ENCODE measurements at places on chromosomes 1 and 21.

DNA sequence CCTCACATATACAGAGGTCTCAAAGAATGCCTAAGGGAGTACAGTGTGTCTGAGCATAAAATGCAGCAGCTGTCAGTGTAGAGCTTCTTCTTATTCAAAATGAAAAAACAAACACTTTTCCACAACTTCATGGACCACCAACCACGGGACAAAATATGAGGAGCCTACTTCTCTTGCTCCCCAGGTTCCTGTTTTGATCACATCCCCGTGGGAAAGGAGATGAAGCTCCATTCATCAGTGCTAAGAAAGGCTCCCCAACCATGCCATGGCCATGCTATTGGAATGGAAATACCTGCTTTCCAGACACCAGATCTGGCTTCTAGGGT is 383 bp downstream of the CD48 start:
- DNase-seq = no peak

DNA sequence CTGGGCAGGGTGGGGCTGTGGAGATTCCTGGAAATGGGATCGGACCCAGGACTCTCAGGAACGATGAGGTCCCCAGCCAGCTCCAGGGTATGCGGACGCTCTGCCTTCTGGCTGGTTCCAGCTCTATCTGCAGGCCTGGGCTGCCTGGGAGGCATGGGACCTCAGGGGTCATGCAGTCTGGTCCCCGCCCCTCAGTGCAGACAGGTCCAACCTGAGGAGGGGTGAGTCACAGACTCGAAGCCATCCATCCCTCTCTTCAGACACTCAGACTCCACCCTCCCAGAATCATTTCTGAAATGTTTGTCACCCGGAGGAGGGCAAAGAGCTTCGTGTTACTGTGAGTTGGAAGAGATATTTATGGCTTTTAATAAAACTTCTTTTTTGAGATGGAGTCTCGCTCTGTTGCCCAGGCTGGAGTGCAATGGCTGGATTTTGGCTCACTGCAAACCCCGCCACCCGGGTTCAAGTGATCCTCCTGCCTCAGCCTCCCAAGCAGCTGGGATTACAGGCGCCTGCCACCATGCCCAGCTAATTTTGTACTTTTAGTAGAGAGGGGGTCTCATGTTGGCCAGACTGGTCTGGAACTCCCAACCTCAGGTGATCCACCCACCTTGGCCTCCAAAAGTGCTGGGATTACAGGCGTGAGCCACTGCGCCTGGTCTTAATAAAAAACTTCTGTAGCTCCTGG is 5.9 kb upstream of the MYOM3 start:
- no peak for DNase-seq

DNA sequence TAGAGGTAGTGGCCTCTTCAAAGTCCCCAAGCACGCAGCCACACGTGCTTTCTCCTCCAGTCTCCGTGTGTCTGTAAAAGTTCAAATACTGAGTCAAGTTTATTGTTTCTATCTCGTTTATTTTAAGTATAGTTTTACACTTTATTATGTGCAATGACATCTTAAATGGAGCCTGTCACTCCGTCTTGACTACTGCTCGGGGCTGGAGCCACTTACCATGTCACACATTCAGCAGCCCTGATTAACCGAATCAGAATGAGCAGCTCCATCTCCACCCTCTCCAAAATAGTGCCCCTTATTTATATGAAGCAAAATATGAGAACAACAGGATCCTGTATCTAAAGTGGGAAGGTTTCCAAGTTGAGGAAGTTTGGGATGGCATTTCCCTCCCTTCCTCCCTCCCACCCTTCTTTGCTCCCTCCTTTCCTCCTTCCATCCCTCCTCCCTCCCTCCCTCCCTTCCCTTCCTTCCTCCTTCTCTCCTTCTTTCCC is 201.0 kb downstream of the PBX1 start:
- no peak for DNase-seq

DNA sequence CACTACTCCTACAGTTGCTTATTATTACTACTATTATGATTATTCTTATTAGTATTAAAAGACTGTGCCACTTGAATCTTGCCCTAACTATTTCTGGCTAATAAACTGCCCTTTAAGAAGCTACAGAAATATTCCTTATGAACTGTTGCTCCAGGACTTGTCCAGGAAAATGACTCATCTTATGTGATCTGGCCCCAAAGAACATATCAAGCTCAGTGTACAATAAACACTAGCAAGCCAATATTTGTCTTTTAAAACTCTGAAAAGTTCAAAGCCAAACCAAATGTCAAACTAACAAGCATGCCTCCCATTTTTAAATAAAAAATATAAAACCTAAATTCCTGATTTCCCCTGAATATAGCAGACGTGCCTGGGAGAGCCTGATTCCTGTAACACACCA is 88.7 kb upstream of the SIM2 start:
- DNase-seq = no peak

GRCh38 chr21:33232291-33233034 is 2.7 kb downstream of the IFNAR2 start:
- DNase-seq = no peak

DNA sequence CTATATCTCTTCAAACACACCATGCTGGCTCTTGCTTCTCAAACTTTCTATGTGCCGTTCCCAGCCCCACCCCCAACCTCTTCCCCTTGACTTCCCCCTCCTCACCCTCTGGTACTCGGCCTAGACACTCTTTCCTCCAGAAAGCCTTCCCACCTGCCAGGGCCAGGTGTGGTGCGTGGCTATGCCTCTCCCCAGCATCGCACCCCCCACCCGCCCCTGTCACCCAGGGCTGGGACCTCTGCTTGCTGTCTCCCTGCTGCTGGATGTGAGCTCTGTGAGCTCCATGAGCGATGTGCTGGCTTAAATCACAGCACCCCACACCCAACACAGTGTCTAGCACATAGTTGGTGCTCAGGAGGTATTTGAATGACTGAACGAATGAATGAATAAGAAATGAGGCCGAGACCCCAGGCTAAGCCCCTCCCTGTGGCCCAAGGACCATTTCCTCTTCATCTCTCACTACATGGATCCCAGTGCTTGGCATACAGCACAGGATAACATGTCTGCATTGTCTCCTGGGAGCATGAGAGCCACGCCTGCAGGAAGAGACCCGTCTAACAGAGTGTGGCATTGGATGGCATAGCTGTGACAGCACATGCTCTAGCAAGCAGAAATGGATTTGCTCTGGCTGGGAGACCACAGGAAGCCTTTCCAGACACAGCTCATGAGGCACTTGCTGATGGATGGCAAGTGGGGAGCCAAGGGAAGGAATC is 19.7 kb downstream of the TNNT2 start:
- no peak for DNase-seq

DNA sequence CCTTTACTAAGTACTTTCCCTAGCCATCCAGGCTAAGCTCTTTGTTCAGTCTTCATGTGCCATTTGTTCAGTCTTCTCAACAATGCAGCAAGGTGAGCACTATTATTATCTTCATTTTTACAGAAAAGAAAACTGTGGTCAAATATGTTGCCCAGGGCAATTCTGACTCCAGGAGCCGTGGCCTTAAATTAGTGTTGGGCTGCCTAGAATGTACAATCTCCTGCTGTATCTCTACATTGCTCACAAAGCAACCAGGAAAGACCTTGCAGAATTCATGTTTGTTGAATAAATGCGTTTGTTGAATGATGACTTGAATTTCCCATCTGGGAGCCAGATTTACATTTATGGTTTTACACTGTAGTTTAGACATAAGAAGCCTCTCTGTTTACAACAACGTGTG is 14.2 kb downstream of the CD101 start:
- DNase-seq = no peak

DNA sequence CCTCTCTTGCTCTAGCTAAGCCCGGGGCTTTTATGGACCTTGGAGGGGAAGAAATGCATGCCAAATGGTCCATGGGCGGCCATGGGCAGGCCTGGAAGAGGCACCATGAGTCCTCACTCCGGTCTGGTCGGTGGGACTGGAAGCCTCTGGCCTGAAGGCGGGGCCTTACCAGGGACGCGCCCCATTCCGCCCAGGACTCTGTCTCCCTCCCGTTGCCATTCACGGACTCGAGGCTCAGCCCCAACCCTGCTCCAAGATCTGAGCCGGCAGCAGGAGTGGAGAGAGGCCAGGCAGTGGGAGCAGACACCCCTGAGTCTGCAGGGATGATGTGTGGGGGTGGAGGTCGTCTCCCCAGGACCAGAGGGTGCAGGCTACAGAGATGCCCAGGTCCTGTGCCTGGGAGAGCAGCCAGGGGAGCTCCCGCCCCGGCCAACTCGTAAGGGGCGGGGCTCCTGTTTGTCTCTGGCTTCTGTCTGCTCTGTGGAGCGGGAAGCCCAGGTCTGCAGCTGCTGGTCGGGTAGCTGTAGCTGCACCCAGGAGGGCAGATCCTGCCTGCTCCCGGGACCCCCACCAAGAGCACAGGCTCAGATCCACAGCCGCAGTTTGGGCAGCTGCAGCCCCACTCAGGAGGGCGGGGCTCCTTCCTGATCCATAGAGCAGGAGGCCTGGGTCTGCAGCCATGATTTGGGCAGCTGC is 8.3 kb upstream of the KANK4 start:
- DNase-seq = no peak

DNA sequence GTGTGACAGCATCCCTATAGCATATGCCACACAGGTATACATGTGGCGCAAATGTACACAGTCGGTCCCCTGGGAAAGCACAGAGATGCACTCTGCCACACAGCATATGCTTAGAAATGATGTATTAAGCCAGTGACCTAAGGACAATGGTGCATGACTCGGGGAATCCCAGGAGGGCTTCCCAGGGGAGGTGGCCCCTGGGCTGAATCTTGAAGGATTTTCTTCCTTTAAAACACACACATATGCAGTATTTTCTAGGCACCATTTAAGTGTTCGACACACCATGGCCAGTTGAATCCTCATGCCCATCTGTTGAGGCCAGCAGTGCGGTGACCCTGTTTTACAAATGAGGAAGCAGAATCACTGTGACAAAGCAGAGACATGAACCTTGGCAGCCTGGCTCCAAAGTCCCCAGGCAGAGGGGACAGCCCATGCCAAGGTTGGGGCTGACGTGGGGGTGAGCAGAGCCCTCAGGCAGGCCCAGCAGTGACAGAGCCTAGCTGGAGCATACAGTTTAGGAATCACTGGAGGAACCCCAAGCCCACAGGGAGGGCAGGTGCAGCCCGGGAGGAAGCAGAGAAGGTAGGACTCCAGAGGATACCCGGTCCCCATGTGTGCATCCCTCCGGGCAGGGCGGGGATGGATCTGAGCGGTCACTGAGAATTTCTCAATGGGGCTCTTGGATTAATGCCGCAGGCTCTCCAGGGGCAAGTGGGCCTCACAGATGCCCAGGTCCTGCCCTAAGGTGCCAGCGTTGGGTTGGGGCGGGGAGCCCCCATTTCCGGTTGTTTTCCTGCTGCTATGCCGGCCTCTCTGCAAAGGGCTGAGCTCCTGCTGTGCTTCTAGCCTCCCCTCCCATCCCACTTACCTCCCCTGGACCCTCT is 28.4 kb downstream of the WNT3A start:
- DNase-seq = no peak

DNA sequence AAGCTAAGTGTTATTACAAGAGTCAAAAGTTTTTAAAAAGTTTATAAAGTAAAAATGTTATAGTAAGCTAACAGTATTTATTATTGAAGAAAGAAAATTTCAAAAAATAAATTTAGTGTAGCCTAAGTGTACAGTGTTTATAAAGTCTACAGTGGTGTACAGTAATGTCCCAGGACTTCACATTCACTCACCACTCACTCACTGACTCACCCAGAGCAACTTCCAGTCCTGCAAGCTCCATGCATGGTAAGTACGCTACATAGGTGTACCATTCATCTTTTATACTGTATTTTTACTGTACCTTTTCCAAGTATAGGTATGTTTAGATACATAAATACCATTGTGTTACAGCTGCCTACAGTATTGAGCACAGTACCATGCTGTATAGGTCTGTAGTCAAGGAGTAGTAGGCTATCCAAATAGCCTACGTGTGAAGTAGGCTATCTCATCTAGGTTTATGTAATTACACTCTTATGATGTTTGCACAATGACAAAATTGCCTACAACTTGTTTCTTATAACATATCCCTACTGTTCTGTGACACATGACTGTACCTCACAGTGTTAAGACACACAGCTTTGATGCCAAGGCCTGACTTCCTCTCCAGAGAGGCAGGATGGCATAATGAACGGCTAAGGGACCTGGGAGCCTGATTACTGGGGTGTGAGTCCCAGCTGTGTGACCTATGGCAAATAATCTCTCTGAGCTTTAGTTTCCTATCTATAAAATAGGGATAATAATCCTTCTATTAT is 12.7 kb downstream of the DHCR24 start:
- DNase-seq = no peak

DNA sequence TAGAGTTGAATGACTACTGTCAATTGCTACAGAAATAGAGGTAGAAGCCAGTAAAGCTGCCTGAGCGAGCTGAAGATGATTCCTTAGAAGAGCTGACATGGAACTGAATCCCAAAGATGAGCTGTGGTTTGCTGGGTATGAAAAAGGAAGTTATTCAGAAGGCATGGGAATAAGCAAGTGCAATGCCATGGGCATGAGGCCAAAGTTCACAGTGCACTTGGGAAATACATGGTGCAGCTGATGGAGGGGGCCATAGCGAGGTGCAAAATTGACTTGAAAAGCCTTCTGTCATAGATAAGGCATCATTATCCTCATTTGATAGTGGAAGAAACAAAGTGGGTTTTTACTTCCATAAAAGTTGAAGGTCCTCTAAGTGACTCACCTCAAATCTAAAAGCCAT is 88.6 kb downstream of the NEK7 start:
- DNase-seq = no peak

GRCh38 chr1:3963554-3963953 is 63.5 kb upstream of the C1orf174 start:
- DNase-seq = no peak

DNA sequence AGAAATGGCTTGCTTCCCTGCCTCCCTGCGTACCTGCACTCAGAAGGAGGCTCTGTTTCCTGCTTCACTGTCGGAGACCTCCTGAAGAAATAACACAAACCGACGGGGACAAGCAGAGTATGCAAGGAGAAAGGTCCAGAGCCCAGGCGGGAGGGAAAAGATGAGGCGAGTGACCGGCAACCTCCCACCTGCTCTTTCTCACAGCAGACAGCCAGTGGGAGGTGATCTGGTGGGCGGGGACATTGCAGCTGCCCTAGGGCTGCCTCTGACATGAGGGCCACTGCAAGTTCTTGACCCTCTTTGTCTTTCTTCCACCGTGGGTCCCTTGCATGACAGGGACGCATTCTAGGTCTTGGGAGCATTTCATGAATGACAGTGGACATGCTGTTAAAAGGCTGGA is 368.2 kb downstream of the CAMTA1 start:
- no peak for DNase-seq

DNA sequence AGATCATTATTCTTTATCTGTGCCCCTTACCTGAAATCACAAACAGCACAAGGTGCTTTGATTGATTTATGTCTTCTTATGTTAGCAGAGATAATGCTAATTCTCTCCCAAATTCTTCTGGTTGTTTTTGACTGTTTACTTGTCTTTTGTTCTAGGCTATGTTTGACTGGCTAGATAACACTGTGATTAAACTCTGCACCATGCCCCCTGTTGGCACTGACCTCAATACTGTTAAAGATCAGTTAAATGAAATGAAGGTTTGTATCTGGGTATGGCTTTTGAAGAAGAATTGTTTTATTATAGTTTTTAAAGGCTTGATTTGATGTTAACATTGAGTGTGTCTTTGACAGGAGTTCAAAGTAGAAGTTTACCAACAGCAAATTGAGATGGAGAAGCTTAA is 49.6 kb upstream of the BMP8A start:
- no peak for DNase-seq

Measured in NCI-H524 (cell line).